Breast epithelium (tissue), 4 donors: ENCODE measurements at places on chromosomes 16 and 17.

DNA sequence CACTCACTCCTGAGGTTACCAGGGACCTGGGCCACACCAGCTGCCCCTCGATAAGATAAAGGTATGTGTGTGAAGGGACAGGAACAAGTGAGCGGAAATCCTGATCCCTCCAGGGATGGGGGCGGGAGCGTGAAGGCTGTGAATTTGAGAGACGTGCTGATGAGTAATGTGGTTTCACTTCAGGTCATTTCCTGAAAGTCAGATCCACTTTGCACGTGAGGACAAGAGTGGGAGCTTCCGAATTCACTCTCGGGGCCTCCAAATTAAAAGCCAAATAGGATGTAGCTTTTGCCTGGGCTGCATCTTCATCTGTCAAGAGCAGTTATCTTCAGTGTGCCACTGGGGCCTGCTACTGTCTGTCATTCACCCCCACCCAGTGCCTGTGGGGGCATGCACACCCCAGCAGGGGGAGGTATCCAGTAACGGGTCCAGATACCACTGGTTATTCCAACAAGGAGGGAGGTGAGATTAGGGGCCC lies 87.4 kb upstream of the LHX1 start:
- no peak for DNase-seq

- DNase-seq: no peak
Observed at GRCh38 chr16:88381820-88382451, 823 bp upstream of the ZNF469 start.

- no peak for DNase-seq
Observed at GRCh38 chr16:4529085-4530060, 9.2 kb downstream of the CDIP1 start.

GRCh38 chr16:56667581-56668571 lies at the start of gene MT1G:
Gene MT1G (minus strand): TSS chr16:56668065. CDS start chr16:56667993, 72 bp downstream.
- no peak for DNase-seq

DNA sequence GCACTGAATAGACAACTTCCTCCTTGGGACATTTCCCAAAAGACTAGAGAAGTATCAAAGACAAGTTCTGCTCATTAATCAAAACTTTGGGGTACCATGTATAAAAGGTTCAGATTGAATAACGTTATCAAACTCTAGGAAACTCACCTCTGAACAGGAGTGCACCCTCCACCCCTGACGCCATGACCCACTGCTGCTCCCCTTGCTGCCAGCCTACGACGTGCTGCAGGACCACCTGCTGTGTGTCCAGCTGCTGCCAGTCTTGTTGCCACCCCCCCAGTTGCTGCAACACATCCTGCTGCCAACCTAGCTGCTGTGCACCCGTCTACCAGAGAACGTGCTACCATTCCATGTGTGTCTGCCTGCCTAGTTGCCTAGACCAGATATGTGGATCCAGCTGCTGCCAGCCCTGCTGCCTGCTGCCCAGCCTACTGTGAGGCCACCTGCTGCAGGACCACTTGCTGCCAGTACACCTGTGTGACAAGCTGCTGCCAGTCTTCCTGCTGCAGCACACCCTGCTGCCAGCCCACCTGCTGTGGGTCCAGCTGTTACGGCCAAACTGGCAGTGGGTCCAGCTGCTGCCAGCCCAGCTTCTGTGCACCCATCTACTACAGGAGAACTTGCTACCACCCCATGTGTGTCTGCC lies 13.8 kb upstream of the KRTAP9-2 start:
- no peak for DNase-seq

DNA sequence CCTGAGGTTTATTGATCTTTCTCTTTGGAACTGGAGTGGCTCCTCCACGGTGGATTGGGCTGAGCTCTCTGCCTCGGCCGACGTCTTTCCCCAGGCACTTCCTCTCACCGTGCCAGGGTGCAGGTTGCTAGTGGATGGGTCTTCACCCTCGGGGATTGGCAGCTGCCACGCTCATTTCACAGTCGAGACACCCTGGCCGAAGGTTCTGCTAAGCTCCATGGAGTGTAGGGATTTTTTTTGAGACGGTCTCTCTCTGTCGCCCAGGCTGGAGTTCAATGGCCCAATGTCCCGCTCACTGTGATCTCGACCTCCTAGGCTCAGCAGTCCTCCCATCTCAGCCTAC lies 280.8 kb downstream of the SEC14L1 start:
- DNase-seq: no peak

DNA sequence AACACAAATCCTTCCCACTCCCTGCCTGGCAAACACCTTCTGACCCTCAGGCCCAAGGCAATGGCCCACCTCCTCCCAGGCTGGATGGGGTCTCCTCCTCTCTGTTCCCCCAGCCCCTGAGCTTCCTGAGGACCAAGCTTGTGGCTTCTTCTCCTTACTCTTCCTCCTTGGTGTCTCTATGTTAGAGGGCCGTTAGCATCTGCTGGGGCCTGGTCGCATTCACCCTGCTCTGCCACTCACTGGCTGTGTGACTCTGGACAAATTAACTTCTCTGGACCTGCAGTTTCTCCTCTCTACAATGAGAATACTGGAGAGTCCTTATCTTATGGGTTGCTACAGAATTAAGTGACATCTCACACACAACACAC lies 725 bp upstream of the MT2A start:
- DNase-seq: no peak

DNA sequence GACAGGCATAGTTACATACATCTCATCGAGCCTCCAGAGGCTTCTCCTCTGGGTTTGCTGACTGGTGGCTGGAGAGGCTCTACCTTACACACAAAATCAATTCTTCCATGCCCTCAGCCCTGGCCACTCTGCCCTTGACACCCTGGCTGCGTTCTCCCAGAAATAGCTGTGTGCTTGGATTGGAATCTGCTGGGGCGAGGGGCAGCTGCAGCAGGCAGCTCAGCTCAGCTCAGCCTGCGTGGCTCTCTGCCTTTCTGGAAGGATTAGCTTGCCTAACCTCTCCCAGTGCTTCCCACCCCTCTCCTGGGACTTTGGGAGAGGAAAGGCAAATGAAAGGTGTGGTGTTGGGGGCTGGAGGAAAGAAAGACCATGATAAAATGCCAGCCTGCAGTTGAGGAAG lies 216.1 kb downstream of the ENGASE start:
- DNase-seq: no peak

GRCh38 chr16:8547762-8548161 lies 42.5 kb downstream of the TMEM114 start:
- DNase-seq: no peak

GRCh38 chr16:68833251-68833650 lies 10.1 kb upstream of the TANGO6 start:
- DNase-seq: peak; percentile 20
